ENCODE measurements at places on chromosomes 2 and 18.

GRCh38 chr2:136582628-136583205, 182.6 kb upstream of the THSD7B start:
- DNase-seq, result peak; percentile 1

DNA sequence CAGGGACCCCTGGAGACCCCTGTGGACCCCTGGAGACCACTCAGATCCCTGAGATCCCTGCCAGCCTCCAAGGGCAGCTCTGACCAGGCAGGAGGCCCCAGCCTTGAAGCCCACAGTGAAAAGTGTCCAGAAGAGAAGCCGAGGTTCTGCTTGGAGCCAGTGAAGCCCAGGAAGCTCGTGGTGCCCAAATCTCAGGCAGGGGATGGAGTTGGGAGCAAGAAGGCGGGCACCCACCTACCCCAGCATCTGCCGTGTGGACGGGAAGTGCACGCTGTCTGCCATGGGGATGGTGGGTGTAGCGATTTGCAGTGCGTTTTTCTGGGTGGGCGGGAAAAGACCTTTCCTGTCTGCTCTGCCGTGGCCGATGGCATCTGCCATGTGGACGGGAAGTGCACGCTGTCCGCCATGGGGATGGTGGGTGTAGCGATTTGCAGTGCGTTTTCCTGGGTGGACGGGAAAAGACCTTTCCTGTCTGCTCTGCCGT, 120.6 kb upstream of the CTDP1 start:
- DNase-seq, result no peak

DNA sequence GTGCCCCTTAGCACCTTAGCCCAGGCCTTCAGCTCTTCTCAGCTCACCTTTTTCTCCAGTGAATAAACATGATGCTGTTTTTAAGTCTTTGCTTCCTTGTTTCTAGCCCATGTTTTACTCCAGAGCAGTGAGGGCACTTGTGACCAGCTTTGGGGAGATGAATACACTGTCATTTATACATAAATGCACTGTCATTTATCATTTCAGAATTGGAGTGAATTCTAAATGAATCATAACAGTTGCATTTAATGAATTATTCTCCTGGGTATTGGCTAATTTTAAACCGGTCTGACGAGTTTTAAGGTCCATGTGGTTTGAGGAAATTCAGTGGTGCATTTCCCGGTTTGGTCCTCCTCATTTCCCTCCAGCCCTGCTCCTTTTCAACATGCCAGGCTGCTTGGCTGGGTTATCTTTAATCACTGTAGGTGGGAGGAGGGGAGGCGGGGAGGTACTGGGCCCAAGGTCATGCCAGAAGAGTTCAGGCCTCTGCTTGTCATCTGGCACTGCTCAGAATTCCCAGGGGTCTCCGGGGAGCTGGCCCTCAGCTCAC, 23.9 kb downstream of the PRKCE start:
- no peak for DNase-seq

GRCh38 chr2:111940333-111941196, 42.2 kb downstream of the MERTK start:
- DNase-seq, result no peak

- DNase-seq, result peak; percentile 74
These were observed 11.3 kb downstream of the STK17B start for GRCh38 chr2:196160101-196160500.

DNA sequence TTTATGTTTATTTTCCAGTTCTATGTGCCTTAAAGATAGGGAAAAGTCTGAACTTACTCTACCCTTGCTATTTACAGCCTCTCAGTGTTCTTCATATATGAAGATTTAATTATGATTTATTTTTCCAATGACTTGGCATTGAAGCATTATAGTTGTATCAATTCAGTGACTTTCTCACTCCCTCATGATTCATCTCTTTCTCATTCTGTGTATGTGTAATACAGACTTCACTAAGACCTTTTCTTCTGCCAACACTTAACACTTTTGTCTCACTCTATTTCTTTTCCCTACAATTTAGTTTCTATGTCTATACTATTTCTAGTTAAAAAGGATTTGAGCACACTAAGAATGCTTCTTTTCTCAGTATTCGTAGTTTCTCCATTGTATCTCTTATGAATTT, 1470.3 kb upstream of the ACVR2A start:
- no peak for DNase-seq

DNA sequence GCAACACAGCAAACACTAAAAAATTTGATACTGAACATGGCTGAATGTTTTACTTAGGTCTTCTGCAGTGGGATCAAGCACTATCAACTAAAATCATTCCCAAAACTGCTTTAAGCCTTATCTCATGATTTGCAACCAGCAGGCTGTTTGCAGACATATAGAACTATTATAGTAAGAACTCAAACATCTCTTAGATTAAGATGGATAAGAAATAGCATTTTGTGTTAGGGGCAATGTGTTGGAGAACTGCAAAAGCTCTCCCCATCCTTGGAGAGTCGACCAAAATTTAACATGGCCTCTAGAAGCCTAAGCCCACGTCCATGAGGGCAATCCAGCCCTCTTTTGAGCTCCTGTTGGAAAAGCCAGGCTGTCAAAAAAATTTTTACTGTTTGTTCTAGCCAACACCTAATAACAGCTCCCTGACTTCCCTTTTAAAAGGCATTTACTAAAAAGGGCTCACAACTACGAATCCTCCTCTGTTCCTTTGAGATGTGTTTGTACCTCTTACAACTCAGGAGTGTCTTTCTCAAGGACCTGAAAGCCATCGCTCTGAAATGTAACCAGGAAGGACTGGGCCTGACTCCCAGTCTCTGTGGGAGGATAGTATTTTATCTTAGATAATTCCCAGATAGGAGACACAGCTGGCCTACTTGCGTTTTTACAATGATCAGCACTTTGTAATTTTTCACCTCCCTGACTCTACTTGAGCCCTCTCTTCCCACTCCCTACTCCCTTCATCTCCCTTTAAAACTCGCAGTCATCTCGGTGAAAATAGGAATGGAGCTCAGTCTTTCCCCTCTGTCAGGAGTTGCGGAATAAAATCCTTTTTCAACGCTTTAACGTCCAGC, 1.4 kb downstream of the KRCC1 start:
- no peak for DNase-seq

- DNase-seq, result no peak
These were observed 1.9 kb downstream of the TFPI start for GRCh38 chr2:187552381-187552780.

DNA sequence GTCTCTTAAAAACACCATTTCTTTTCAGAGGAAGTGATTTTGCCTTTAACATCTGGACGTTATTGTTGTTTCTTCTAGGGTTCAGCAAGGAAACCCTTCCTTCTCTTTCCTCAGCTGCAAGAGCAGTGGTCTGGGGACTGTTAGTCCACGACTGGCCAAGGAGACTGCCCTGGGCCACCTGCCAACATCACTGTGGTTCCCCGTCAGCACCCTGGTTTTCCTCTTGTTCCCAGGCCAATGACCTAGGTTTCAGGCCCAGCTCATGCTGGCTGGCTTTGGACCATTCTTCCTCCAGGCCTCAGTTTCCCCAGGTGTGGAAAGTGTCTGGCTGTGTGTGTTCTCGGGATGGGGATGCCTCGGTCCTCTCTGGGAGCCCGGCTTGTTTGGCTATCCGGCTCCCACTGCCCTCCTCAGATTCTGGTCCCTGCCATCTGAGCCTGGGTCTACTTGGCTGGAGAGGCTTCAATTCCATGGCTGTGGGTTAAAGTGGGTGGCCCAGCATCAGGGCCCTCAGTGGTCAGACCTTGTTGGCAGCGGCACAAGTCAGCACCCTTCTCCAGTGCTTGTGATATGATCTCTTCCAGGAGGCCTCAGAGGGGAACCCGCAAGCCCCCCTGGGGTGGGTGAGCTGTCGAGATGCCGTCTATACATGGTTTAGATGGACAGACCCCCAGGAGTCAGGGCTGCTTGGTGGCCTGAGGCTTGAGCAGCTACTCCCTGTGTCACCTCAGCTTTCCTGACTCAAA, 234.3 kb upstream of the HS6ST1 start:
- no peak for DNase-seq

GRCh38 chr2:196587739-196588138, 51.8 kb upstream of the CCDC150 start:
- no peak for DNase-seq

DNA sequence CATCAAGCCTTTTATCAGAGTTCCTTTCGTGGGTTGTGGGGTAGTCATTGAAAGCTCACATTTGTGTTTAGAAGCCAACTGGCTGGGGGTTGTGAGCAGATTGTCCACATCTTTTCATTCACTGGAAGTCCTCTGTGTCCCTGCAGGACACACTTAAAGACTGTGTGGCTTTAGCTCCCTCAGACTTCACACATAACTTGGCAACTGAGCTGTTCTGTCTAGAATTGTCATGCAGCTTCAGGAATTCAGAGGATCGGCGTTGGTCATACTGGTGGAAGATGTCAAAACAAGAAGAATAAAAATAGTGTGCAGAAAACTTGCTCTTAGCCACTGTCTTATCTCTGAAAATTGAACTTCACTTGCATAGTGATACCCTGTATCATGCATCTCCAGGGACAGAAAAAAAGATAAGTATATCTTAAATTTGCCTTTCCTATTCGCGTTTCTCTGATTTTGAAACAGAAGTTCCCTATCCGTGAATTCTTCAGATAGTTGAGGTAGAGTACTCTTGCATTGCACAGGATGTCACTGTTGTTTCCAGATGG, 49.6 kb downstream of the TRAPPC12 start:
- DNase-seq, result no peak

DNA sequence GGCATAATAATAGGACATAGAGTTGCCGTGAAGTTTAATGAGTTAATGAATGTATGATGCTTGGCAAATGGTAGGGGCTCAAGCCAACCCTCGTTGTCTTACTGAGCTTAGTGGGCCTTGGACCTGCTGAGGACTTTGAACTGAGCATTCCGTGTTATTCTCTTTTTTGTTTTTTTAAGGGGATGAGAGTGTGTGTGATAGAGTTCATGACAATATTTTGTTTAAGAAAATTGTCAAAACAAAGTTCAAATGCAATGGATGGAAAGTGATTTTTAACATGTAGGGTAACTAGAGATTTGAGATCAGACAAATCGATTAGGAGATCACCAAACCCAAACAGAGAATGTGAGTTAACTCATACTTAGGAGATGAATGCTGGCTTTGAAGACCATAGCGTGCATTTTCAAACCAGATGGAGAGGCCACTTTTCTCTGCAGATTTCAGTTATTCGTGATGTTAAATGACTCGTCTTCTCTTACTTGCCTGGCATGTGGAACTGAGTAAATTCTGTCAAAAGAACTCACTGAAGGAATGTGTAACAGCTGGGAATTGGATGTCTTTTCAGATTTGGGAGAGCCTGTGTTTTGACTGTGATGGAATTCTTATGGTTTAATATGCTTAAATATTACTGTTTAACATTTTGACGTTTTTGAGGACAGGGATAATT, 88.7 kb downstream of the NEDD4L start:
- DNase-seq, result no peak

DNA sequence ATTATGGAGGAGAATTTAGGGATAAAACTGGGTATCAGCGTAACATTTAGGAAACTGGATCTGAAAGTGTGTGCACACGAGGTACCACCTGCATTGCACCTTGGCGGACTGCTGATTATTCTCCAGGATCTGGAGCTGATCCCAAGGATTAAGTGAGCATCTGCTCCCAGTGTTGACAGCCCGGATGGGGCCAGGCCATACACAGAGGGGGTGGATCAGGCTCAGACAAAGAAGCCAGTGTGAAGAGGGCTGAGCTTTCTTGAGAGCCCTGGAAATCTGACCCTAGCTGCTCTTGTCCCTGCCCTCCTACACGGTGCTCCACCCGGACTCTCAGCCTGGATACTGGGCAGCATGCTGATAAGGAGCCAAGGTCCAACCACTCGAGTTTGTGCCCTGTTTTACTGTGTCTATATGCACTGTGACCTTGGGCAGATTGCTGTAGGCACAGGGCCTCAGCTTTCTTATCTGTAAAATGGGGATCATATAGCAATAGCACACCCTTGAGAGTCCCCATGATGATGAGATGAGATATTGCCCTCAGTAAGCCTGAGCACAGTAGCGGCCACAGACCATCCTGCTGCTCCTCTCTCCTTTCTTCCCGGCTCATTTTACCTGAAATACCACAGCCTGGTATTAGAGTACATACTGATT, 396.8 kb upstream of the CELF4 start:
- no peak for DNase-seq

DNA sequence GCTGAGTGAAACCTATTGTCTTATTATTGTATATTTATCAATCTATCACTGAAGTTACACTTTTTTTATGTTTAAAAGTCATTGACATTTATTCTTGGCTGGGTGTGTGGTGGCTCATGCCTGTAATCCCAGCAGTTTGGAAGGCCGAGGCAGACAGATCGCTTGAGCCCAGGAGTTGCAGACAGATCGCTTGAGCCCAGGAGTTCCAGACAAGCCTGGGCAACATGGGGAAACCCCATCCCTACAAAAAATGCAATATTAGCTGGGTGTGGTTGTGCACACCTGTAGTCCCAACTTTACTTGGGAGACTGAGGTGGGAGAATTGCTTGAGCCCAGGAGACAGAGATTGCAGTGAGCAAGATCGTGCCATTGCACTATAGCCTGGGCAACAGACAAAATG, 97.8 kb downstream of the EPC2 start:
- DNase-seq, result no peak

- DNase-seq, result no peak
These were observed 112.0 kb upstream of the STPG4 start for GRCh38 chr2:47266939-47267710.

GRCh38 chr18:67969458-67969857, 452.9 kb upstream of the DSEL start:
- no peak for DNase-seq

- DNase-seq, result no peak
These were observed 24.8 kb downstream of the GPC1 start for GRCh38 chr2:240460253-240460711.

DNA sequence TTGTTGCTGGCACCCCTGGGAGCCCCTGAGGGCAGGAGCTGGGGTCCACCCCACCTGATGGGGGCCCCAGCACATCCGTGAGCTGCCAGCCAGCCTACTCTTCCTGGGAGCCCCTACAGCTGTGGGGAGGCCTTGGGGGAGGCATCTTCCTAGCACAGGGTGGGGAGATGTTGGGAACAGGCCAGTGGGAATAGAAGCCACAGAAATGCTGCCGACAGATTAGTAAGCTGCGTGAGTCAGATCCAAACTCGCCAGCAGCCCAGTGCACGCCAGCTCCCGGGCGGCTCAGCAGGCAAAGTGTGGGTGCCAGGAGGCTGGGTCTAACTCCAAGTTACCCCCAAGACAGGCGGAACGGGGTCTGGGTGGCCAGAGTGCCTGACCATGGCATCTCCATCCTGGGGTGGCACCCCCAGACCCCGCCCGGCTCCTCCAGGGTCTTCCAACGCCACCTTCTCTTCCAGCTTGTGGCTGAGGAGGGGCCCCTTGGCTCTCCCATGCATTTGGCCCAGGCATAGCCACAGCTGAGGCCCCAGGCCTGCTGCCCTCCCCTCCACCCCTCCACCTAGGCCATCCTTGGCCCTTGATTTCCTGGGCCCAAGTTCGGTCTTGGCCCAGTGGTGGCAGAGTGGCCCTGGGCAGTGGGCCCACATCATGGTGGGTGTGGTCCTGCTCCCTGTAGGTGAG, 15.3 kb downstream of the CROCC2 start:
- no peak for DNase-seq
